ENCODE measurements at places on chromosomes 4 and X. TPM values are rescaled to one million over a fixed set of nuclear protein-coding genes. Genes with fewer than 3 reads are reported as not detected.

DNA sequence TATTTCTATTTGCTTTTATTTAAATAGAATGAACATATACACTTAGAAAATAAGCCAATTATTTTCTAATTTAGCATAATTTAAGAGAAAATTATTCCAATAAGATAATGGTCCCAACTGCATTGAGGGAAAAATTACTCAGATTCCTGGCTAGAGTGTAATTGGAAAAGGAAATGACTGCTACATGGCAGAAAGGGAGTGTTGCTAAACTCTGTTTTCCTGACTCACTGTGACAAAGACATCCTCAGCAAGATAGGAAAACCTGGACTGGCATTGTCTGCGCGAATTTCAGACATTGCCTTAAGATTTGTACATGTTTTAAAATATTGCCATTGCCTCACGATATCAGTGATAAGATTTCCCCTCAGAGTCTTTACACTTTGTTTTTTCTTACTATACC, 8.2 kb downstream of the TNIP3 start:
- no peak overlapping the region for H3K27ac ChIP-seq
- H3K4me3 ChIP-seq = peak overlapping the region; percentile 76
- no peaks in the 10 kb centered on the region for H3K36me3 ChIP-seq
- peaks cover 7% of the 10 kb centered on the region for H3K4me1 ChIP-seq

- no peaks in the 10 kb centered on the region for H3K36me3 ChIP-seq
- peaks cover 2% of the 10 kb centered on the region for H3K4me1 ChIP-seq
- no peak for DNase-seq
- no peak overlapping the region for H3K4me3 ChIP-seq
- H3K27ac ChIP-seq = no peak overlapping the region
These were observed 37.3 kb downstream of the NUDT11 start for GRCh38 chrX:51459125-51459524.

- no peaks in the 10 kb centered on the region for H3K27me3 ChIP-seq
- no peaks in the 10 kb centered on the region for H3K36me3 ChIP-seq
- H3K4me1 ChIP-seq = peaks cover 7% of the 10 kb centered on the region
- no peak for DNase-seq
- no peak overlapping the region for H3K27ac ChIP-seq
- H3K4me3 ChIP-seq = no peak overlapping the region
These were observed 5.6 kb downstream of the TASL start for GRCh38 chrX:30572004-30572403.

DNA sequence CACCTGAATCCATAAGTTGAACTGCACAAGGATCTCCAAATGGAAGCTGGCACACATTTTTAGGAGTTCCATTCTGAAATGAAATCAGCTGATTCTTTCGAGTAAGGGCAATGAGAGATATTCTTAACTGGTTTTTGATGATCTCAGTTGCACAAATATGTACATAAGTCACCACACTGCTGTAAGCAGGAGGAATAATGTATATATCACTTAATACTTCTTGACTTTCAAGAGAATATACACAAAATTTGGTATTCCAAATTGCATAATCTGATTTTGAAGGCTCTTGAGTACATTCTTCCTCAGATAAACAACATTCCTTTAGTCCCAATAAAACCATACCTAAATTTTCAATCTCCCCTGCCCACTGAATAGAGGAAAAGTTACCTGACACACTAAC, 8.2 kb downstream of the FANCB start:
- peaks cover 7% of the 10 kb centered on the region for H3K4me1 ChIP-seq
- DNase-seq = no peak
- H3K27ac ChIP-seq = peak overlapping the region; percentile 67
- peaks cover 18% of the 10 kb centered on the region for H3K36me3 ChIP-seq

The SLC9B1 gene
- 3.2 TPM for total RNA-seq

GRCh38 chrX:71067712-71068043, 456 bp downstream of the SNX12 start:
- H3K27me3 ChIP-seq = no peaks in the 10 kb centered on the region
- H3K36me3 ChIP-seq = peaks cover 5% of the 10 kb centered on the region
- DNase-seq = no peak
- peak overlapping the region; percentile 90 for H3K27ac ChIP-seq

GRCh38 chr4:16659694-16660093, 238.8 kb downstream of the LDB2 start:
- DNase-seq = no peak
- H3K36me3 ChIP-seq = no peaks in the 10 kb centered on the region
- no peaks in the 10 kb centered on the region for H3K27me3 ChIP-seq
- no peak overlapping the region for H3K4me3 ChIP-seq
- H3K27ac ChIP-seq = peak overlapping the region; percentile 33

GRCh38 chrX:51026862-51027261, 116.3 kb downstream of the BMP15 start:
- H3K36me3 ChIP-seq = no peaks in the 10 kb centered on the region
- H3K27ac ChIP-seq = no peak overlapping the region
- no peak for DNase-seq
- no peaks in the 10 kb centered on the region for H3K27me3 ChIP-seq

DNA sequence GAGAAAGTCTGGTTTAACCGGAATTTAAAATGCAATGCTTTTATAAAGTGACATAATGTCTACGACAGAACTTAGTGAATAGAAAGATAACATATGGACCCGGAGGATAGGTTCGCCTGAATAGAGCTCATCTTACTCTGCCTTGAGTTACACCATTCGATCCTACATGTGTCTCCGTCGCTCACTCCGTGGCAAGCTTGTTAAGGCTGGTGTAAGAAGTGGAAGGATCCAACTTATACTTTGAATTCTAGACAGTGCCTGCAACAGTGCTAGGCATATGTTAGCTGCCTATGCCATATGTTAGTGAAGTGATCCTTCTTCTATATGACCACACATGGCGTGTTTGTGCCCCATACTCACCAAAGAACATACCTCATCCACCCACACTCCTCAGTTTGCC, 50.9 kb downstream of the SEL1L3 start:
- DNase-seq = no peak
- no peaks in the 10 kb centered on the region for H3K27me3 ChIP-seq
- no peak overlapping the region for H3K4me3 ChIP-seq
- peaks cover 19% of the 10 kb centered on the region for H3K4me1 ChIP-seq
- no peaks in the 10 kb centered on the region for H3K36me3 ChIP-seq

All from mesothelial cell of epicardium (in vitro differentiated cells).